Esophagus mucosa (tissue), 1 donor: ENCODE measurements at places on chromosomes 5 and 9.

GRCh38 chr5:113273948-113274347, 160.8 kb downstream of the TSSK1B start:
- ATAC-seq, result no peak

- ATAC-seq, result no peak
These were observed 3.8 kb downstream of the MIGA2 start for GRCh38 chr9:129040113-129040643.

DNA sequence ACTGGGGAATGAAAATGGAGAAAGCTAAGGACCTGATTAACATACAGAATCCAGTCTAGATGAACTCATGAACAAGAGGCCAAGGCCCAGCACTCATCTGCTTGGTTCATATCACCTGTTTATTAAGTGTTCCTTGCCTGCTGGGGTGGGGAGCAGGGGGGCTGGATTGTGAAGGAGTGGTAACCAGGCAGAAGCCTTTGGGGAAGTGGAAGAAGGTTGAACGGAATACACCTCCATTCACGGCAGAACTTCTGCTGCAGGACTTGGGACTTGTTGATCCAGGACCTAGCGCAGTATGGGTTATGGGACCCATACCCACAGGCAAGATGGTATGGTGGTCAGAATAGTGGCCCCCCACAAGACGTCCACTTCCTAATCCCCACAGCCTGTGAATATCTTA, 8.8 kb upstream of the SEPTIN8 start:
- no peak for ATAC-seq

- no peak for ATAC-seq
These were observed 42.1 kb downstream of the LRRC70 start for GRCh38 chr5:62620761-62621160.

DNA sequence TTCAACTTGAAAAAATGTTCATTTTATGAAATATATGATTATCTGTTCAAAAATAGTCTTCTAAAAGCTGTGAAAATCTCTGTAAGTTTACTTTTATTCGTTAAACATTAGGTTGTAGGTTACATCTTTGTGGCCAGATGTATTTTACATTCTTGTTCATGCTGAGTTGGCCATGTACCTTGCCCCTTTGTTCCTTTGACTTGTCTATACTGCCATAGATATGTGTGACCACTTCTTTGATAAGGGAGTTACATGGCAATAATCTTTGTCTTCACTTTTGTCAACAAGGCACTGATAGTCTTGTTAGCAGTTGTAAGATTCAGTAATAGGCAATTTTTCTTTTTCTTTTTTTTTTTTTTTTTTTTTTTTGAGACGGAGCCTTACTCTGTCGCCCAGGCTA, 15.9 kb downstream of the SEC24A start:
- no peak for ATAC-seq

DNA sequence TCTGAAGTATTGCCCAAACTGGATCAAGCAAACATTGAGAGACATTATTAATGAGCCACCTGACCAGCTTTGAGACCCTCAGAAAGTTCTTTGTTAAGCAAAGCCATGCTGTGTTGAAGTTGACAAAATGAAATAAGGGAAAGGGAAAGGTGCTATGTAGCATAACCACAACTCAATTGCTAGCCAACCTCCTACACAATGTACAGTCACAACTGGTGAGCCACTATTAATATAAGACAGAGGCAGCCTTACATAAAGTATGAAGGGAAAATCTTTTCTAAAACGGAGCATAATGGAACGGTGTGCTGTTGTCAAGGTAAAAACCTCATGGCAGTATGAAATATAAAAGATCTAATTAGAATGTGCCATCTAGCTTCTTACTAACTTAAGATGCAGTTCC, 375.8 kb upstream of the ST8SIA4 start:
- no peak for ATAC-seq

- ATAC-seq, result no peak
These were observed 12.6 kb downstream of the CHMP5 start for GRCh38 chr9:33277484-33277883.

DNA sequence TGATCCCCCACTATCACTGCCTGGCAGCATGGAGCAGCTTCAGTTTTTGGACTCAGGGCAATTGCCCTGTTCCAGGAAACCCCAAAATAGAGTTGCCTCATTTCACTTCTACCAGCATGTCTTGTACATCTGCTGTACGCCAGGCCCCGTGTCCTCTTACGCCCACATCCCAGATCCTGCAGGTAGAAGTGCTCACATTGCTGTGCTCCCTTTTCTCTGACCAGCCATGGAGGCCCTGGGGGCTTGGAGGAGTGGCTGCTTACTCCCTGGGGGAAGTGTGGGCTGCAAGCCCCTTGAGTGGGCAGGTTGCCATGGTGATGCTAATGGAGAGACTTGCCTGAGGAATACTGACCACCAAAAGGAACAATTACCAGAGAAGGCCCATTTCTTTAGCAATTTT, 55.6 kb upstream of the KCNIP1 start:
- ATAC-seq, result no peak

DNA sequence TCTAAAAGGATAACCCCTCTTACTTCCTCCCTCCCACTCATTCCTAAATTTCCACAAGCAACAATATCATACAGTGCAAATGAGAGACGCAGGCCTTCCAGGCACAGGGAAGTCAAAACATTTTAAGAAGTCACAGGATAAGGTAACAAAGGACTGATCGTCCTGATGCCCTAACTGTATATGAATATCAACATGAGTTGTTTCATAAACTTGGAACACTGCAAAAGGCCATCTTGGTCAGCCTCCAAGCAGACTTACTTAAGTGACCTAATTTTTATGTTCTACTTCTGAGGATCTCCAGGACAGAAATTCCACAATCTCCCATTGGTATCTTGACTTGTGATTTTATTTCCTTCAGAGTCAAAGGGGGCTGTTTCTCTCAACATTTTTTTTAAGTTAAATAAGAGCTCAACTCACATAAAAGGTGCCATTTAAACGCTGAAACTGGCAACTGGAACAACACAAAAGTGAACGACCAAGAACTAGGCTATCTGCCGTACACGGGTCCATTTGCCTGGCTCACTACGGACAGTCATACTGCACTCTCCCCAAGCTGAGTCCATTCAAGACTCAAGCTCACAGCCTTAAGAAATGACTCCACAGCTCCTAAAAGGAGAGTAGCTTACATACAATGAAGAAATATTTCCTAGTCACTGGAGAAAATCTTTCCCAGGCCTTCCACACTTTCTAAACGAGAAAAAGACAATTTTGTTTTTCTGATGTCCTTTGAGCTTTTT, 71.3 kb downstream of the LHFPL2 start:
- ATAC-seq, result no peak

GRCh38 chr5:134103998-134104654, 10.4 kb upstream of the TCF7 start:
- no peak for ATAC-seq

- no peak for ATAC-seq
These were observed 34.5 kb downstream of the KCTD16 start for GRCh38 chr5:144205141-144205551.

DNA sequence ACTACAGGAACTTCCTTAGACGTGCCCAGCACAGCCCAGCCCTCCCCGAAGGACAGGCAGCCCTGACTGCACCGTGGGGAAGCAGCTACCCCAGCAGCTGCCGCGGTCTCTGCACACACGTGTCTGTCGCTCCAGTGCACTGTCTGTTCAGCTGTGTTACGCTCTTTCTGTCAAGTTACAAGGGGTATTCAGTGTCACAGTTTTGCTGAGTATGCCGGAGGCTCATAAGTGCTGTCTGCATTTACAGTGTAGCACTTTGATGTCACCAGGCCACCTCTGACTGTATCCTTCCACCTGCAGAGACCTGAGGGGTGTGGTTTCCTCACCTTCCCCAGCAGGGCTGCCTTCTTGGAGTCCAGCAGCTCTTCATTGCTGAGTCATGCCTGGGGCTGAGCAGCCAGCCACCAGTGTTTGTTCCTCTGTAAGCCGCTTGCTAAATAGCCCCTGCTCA, 126.8 kb downstream of the EHMT1 start:
- ATAC-seq, result peak; percentile 70

DNA sequence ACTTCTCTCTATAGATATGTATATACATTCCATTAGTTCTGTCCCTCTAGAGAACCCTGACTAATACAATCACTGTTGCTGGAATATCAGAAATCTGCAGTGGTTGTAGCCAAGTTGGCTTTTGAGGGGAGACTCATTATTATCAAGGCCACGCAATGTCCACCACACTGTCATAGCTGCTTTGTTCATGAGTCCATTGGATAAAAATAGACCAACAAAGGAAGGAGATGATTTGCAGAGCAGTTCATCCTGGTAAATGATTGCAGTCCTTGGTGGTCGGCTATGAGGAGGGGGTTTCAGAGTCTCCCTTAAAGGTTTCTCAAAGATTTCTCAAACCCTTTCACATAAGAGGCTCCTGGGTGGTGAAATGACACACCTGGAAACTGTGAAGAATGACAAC, 192.8 kb upstream of the ANKH start:
- no peak for ATAC-seq

GRCh38 chr5:96344678-96345577, 88.1 kb downstream of the PCSK1 start:
- peak; percentile 88 for ATAC-seq

- no peak for ATAC-seq
These were observed 123.2 kb downstream of the C5orf15 start for GRCh38 chr5:133845271-133845670.

DNA sequence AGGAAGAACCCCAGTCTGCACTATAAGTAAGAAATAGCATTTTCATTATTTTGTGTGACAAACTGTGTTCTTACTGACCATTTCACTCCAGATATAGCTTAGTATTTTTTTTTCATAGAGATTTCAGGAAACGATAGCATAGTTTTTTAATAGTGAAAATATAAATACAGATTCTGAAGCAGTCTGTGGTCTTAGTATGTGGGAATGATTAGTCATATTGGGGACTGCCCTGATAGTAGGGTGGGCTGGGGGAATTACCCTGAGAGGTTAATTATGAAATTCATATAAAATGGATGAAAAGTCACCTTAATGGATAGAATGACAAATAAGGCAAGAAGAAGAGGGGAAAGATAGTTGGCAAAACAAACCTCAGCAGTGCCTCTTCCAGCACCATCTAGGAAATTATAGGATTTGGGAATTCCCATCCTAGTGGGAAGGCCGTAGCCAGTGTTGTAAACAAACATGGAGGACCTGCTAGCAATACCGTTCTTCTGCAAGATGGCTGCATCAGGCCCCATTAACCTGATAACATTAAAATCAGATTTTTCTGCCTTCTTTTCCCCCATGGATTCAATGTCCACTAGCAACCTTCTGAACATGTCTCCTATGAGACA, 23.7 kb upstream of the NR3C1 start:
- no peak for ATAC-seq

DNA sequence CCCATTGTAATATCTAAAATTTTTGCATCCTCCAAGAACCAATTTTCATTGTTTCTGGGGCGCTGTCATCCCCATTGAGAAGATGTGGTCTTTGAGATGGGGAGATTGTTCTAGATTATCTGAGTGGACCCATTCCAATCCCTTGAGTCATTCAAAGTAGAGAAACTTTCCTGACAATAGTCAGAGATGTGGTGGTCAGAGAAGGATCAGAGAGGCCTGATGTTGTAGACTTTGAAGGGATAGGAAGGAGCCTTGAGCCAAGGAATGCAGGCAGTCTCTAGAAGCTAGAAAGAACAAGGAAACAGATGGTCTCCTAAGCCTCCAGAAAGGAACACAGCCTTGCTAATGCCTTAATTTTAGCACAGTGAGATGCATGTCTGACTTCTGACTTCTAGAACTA, 80.4 kb downstream of the TEK start:
- no peak for ATAC-seq

GRCh38 chr5:138346889-138347288, 5.6 kb upstream of the KDM3B start:
- no peak for ATAC-seq

GRCh38 chr9:78332381-78332780, 35.5 kb downstream of the PSAT1 start:
- no peak for ATAC-seq

DNA sequence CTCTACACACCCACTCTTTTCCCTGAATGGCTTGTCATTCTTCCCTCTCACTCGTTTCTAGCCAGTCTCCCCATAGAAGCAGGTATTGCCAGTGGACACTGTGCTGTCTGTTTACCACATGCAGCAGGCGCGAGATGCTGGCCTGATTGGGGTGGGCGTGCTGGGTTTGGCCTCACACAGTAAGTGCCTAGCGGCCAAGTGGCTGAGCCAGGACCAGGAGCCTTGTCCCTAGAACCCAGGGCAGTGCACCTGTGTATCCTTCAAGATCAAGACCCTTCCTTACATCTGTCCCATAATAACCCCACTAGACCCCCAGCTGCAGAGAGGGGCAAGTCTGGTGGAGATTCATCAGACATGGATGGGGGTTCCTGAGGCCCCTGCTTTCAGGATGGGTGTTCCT, 112.8 kb upstream of the IRX4 start:
- ATAC-seq, result no peak

DNA sequence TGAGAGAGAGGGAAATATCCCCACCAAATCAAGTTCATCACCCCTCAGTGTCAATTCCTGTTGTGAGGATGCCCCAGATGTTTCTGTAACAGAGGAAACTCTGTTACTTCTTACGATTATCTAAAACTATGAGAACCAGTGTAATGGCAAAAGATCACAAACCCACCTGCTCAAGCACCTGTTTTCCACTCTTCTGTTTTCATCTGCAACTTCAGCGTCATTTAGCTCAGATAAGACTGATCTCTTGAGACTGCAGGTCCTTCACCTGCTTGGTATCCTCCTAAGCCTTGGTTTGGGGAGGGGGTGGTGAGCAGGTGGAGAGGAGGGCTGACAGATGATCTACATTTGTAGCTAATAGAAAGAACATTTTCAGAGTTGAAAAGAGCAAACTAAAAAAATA, 229.3 kb downstream of the SLF1 start:
- no peak for ATAC-seq

GRCh38 chr5:102286476-102286875, 9.6 kb downstream of the SLCO4C1 start:
- no peak for ATAC-seq

GRCh38 chr5:40030661-40031060, 605.9 kb upstream of the DAB2 start:
- no peak for ATAC-seq

- no peak for ATAC-seq
These were observed 47.1 kb downstream of the ISOC1 start for GRCh38 chr5:129141696-129142095.

GRCh38 chr5:39104221-39104620, 30.0 kb upstream of the RICTOR start:
- ATAC-seq, result no peak

DNA sequence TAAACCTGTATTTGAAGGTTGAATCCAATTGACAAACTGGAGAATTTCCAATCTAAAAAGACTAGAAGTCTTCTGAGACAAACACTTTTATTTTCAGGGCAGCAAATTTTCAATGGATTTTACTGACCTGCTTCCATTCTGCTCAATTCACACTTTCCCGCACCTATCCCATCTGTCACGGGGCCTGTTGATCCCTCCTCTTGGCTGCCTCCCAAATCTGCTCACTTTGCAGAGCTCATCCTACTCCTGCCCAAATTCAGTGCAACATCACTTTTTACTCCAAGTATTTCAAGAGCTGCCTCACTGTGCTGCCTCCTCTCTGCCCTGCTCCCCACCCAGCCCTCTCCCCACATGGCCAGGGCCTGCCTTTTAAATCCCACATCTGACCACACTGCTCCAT, 35.1 kb downstream of the GOLM1 start:
- no peak for ATAC-seq

GRCh38 chr5:33938881-33939280, 2.7 kb downstream of the RXFP3 start:
- no peak for ATAC-seq
